ENCODE measurements at places on chromosomes 1 and 21.
A peak's percentile ranks its signal among the peaks of the same experiment; 100 is the strongest.

DNA sequence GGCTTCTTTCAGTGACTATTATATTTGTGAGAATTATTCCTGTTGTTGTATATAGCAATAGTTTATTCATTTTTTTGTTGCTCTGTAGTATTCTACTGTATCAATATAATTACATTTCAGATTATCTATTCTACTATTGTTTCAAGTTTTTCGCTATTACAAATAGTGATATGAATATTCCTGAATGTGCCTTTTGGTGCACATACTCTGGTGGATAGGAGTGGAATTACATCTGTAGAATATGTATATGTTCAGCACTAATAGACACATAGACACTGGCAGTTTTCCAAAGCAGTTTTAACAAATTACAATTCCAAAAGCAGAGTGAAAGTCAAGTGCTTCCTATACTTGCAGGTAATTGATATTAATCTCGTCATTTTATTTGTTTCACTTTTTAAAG lies 696.2 kb upstream of the PRMT6 start:
- no peak for DNase-seq

DNA sequence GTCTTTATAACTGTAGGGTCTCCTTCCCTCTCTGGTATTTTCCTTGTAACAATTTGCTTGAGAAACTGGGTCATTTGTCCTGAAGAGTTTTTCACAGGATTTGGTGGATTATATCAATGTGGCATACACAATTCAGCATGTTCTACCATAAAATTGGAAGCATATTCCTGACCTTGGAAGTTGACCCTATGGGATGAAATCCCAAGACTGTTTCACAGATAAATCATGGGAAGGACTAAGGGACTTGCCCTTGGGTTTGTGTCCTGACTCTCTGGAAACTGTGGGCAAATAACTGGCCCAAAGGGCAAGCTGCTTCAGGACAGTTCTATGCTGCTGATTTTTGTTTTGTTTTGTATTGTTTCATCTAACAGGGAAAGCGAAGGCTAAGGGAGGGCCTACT lies 255.6 kb downstream of the TM2D1 start:
- no peak for DNase-seq

DNA sequence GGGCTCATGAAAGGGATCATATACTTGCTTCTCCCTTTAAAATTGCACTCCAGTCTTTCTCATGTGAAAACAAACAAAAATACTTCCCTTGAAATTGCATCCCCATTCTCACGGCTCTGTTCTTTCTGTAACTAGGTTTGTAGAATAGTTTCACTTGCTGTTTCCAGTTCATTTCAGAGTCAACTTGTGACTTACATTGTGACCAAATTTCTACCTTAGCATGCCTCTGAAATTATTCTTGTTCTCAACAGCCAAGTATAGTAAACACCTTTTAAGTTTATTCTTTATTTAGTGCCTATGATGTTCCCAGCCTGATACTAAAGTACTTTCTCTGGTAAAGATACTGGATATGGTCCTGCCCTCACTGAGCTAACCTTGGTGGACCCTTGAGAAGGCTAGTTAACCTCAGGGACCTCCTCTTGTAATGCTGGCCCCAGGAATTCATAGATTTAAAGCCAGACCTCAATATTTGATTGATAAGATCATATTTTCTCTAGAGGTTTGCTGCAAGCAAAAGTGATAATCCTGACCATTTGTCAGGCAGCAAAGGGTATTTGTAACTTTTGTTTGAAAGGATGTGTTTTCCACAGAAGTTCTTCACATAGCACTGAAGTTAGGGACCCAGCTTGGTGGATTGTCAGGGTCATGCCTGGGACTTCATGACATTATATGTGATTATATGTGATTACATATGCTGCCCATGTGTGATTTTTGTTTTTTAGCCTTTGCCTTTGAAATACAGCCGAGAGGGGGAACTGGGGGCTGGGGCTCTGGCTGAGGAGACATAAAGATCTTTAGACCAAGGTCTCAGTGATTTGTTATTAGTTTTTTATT lies 29.6 kb downstream of the VANGL2 start:
- peak; percentile 19 for DNase-seq

DNA sequence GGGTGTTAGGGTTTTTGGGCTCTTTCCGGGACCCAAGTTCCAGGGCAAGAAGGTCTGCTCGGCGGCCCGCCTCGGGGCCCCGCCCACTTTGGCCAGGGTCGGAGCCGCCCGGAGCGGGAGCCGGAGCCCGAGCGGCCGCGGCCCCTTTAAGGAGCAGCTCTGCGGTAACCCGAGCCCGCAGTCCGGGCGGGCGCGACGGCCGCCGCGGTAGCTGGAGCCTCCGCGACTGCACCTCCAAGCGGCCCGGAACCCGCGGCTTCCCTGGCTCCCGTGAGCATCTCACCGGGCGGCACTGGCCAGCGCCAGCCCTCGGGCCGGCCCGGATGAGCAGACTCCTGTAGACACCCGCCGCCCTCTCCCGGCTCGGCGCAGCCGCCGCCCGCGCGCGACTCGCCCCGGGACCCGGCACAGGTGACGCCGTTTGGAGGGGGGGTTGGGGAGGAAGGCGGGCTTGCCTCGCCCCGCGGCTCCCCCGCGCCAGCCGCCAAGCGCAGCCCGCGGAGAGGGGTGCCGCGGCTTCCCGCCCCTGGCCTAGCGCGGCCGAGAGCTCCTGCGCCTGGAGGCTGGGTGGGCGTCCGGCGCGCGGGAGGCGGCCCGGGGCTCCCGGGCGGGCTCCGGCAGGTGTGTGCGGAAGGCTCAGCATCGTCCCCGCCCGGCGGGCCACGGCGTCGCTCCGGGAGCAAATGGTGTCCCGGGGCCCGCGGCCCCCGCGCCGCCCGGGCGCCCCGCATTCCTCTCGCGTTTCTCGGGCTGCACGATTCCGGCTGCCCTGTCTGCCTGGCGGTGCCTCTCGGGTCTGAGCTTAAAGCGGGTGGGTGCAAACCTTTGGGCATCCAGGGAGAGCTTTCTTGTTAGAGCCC lies at the start of gene TLCD4:
TLCD4 (plus strand) TSS at position 149 of the 860 bp plus-strand sequence. CDS start 26,547 bp downstream, outside the sequence.
- peak; percentile 46 for DNase-seq

DNA sequence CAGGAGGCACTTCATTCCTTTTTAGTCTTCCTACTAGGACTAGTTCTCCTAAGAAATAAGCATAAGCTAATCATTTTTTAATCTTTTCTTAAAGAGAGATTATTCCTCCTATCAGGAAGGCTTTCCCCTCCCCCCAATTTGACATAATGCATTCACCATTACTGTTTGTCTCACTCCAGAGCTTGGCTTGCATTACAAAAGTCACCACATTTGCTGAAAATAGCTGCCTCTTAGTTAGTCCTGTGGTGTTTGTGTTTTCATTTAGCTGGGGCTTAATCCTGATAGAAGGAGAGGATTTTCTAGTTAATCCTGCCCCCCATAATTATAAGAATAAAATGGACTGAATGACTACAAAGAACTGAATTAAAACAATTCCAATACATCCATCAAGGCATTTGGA lies 307.1 kb upstream of the RRP15 start:
- DNase-seq = no peak

- peak; percentile 93 for DNase-seq
These were observed at the start of the genes CYB5RL and MRPL37 for GRCh38 chr1:54199765-54200518. TSS of gene CYB5RL (minus strand) at chr1:54200030. CDS start at chr1:54195616, 4,414 bp downstream. TSS of gene MRPL37 (plus strand) at chr1:54200167. CDS start at chr1:54200244, 77 bp downstream.

DNA sequence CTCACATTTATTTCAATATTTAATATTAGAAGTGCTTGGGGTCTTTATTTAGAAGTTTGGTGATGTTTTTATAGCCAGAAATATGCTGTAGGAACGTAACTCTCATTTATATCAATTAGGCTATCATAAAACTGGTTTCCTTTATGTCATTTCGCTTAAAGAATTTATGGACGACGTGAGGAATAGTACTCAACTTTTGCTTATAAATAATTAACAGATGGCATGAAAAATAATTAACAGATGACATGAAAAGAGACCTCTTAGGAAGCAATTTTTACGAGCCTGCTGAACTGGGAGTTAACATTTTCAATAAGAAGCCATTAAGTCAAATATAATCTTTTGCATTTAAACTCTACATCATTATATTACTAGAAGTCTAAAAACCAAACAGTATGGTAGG lies 123.5 kb downstream of the OLFML2B start:
- DNase-seq = no peak

- no peak for DNase-seq
These were observed 22.8 kb downstream of the COA6 start for GRCh38 chr1:234396092-234396491.

Data from activated T-cell treated with anti-CD3 and anti-CD28 coated beads, Interleukin-2, amount 50 U/mL, for 48 hours (primary cell).